ENCODE measurements at places on chromosomes 12 and 14.

GRCh38 chr12:51851413-51852124, 3.1 kb upstream of the FIGNL2 start:
- DNase-seq, result no peak

DNA sequence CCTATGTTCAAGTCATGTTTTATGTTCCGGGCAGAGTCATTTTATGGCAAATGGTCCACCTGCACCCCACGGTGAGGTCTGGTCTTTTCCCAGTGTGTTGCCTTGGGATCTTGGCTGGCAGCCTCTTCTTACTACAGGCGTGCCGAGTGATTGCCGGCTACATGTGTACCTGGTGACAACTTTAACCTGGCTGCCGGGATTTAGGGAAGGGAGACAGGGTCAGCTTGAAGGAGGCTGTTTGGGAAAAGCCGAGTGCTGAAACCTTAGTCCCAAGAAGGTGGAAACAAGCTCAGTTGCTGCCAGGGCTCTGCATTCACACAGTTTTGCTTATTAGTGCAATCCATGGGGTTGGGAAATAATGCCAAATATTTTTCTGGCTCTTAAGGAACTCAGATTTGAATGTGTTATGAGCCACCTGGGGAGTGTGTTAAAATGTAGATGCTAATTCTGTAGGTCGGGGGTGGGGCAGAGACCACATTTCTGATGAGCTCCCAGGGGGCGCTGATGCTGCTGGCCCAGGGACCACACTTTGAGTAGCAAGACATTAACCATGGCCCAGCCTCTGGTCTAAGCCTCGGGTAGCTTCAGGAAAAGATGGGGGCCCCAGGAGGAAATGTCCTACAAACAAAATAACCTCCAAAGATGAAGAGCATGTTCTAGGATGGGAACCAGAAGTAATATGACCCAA, 179.6 kb downstream of the TBX5 start:
- no peak for DNase-seq

- DNase-seq, result no peak
Measured at GRCh38 chr12:66497008-66497897, 181.6 kb downstream of the GRIP1 start.

GRCh38 chr14:38209572-38210557, 2.2 kb downstream of the SSTR1 start:
- DNase-seq, result no peak

- DNase-seq, result no peak
Measured at GRCh38 chr12:12540261-12541013, 22.2 kb downstream of the DUSP16 start.

GRCh38 chr14:93980456-93981201, 4.3 kb upstream of the ASB2 start:
- no peak for DNase-seq

GRCh38 chr14:77027538-77028383, 747 bp downstream of the IRF2BPL start:
- peak; percentile 65 for DNase-seq

DNA sequence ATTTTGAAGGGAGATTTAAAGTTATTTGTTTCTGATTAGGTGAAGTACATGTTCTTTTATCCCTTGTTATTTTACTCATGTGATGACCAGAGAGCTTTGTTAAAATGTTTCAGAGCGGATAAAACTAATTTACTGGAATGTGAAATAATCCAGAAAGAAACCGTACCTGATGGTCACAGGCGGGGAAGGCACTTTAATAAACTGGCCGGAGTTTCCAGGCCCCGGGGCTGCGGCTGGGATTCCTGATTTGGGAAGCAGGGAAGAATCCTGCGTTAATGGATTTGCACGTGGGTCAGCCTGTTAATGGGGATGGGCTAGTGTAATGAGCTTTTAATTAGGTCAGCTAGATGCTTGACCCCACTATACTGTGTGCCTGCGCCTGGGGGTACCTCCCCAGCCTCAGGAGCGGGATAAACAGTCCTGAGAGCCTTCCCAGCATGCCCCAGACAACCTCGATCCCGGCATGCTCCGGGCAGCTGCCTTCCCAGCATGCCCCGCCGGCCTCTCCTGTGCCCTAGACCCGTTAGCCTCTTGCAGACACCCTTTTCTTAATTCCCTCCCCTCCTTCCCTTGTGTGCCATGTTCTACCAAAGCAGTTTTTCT, 208.6 kb upstream of the CDKN3 start:
- no peak for DNase-seq

- DNase-seq, result no peak
Measured at GRCh38 chr12:7100239-7100638, 8.0 kb upstream of the C1R start.

DNA sequence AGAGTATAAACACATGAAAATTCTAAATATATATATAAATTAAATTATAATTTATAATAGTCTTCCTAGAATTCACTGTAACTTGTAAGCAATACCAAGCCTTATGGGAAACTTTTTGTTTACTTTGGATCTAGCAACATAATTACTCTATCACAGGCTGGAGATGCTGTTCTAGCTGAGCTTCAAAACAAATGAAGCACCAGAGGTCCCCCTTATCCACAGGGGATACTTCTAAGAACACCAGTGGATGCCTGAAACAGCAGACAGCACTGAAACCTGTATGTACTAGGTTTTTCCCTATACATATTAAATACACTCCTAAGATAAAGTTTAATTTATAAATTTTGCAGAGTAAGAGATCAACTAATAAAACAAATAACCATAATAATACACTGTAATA, 96.6 kb downstream of the CDK17 start:
- DNase-seq, result no peak
